ENCODE measurements at places on chromosomes 2 and 18.

- DNase-seq, result no peak
These were observed 68.8 kb downstream of the HNRNPLL start for GRCh38 chr2:38533757-38534545.

DNA sequence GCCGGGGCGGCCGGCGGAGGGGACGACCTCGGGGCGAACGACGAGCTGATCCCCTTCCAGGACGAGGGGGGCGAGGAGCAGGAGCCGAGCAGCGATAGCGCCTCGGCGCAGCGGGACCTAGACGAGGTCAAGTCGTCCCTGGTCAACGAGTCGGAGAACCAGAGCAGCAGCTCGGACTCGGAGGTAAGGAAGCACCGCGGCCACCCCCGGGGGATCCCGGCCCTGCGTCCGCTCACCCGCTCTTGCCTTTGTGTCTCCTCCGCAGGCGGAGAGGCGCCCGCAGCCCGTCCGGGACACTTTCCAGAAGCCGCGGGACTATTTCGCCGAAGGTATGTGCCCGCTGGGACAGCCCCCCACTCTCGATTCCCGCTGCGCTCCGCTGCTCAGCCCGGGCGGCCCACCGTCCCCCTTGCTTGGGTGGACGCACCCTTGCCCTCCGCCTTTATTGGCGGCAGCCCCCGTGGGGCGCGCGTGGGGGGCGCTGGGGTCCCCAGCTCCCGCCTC lies 611 bp downstream of the TCF7L1 start:
- no peak for DNase-seq

GRCh38 chr2:86366651-86367498 lies 29.4 kb upstream of the REEP1 start:
- no peak for DNase-seq

DNA sequence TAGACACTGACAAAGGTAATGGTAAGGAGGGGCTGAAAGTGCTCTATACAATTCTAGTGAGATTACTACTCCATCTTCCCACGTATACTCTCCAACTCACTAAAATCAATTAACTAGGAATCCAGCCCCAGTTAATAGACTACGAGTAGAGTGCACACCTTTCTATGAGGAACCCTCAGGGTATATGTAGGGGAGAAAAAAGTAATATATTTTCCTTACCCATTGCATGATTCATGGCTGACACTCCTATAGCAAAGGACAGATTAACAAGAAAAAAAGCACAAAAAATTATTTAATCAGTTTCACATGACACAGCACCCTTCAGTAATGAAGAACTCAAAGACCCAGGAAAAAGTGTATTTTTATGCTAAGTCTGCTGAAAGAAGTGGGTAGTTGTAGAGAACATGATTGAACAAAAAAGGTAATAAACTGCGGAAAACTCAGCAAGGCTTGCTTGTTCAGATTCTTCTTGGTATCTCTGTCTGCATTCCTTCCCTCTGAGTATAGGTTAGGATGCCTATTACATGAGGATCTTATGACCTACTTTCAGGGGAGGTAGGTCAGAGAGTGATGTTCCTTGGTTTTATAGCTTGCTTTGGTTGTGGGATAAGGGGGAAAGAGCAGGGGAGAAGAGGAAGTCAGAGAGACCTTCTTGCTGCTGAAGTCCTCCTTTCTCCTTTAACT lies 342.0 kb upstream of the DLGAP1 start:
- no peak for DNase-seq

DNA sequence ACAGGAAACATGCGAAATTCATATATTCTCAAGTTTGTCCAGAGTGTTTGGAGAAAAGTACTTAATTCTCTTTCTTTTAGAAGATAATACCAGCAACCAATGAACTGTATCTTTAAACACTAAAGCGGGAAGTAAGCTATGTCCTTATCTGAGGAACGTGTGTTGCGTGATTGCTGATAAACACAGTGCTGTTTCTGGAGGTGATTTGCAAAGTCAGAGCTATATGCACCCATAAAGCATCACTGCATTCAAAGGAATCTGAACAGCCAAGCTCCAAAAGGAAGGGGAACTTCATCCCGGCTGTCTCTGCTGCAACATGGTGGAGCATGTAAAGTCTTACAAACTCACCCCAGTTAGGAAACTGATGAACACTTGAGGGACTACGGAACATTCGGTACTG lies 271.7 kb upstream of the FN1 start:
- no peak for DNase-seq

- DNase-seq, result no peak
These were observed 71.3 kb upstream of the TEX51 start for GRCh38 chr2:126827371-126827770.

GRCh38 chr2:164824872-164825271 lies 16.8 kb downstream of the COBLL1 start:
- DNase-seq, result no peak

GRCh38 chr2:105365206-105365605 lies 27.9 kb downstream of the C2orf49 start:
- no peak for DNase-seq

DNA sequence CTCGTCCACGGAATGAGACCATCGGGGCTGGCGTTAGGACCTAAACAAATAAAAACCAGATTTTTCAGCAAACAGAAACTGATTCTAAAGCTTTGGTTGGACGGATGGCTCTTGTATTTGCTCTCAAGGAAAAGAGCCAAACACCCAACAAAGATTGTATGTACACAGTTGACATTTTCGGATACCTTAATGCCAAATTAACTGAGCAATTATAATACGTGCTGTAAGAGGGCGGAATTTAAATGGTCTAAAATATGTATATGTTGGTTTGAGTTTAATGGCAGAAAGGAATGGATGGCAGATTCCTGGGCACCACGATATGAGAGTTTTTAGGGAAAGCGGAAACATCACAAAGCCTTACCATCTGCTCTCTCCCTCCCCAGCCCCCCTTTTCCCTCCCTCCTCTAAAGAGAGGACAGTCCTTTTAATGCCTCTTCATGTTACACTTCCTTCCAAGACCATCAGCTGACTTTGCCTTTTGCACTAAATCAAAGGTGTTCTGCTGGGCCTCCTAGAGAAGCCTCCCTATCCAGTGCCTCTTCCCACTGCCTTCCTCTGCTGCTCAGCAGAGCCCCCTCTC lies 33.3 kb downstream of the STAT1 start:
- DNase-seq, result no peak

DNA sequence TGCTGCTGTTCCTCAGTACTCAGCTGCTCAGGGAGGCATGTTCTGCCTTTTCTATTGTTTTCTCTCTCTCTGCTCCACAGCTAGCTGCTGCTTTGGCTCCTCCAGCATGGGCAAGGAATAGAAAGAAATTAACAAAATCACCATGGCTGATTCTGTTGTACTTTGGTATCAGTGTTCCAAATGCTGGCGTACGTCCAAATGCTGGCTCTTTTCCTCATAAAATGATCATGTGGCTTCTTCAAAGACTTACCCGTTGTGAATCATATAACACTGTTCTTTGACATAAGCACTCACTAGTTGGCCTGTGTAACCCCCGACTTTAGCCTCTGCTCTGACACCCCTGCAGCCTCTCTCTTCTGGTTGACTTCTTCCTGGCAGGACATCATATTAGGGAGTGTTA lies 547.6 kb downstream of the CPS1 start:
- DNase-seq, result no peak

- DNase-seq, result no peak
These were observed 446.1 kb upstream of the MYT1L start for GRCh38 chr2:2777213-2777612.

DNA sequence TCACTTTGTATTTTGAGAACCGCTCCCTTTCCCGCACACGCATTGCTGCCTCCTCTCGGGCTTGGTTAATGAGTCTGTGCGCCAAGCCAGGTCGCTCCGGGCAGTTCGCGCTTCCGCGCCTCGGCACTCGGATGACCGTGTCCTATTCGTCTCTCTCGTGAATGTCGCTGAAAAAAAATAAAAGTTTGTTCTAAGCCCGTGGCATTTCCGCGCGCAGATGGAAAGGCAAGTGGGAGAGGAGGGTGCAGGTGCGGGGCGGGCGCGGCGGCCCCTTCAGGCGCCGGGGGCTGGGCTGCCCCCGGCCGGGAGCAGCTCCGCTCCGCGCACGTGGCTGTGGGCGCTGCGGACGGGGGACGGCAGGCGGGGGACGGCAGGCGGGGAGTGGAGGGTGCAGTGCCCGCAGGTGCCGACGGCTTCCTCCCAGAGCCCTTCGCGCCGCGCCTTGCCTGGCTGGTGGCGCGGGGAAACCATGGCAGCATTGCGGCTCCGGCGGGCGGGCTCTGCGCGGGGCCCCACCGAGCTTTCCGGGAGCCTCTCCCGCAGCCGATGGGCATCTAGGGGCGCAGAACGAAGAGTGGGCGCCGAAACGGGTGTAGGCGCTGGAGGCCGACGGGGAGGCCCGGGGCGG lies 159.6 kb upstream of the SIX2 start:
- DNase-seq, result no peak

DNA sequence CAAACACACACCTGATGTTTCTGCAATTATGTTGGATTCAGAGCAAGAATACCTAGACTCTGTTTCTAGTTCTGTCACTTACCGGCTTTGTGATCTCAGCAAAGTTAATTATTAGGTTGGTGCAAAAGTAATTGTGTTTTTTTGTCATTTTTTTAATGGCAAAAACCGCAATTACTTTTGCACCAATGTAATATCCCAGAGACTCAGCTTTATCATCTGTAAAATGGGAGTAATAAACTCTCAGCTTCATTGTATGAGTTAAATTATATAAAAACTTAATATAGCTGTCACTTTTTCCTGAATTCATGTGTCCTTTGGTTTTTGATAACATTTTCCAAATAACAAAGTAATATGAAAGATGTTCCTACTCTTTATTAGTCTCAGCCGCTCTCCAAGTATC lies 251.7 kb downstream of the TRIB2 start:
- no peak for DNase-seq

- no peak for DNase-seq
These were observed 5.4 kb downstream of the NPPC start for GRCh38 chr2:231920795-231921194.

- DNase-seq, result no peak
These were observed 16.8 kb upstream of the ALPI start for GRCh38 chr2:232438951-232439757.

Measured in DMS153 (cell line).